NCI-H2227 treated with DMSO at 0.1 percent for 48 hours (cell line): ENCODE measurements at places on chromosomes 2 and 18.

GRCh38 chr2:31253356-31254131, 19.6 kb downstream of the EHD3 start:
- no peak for DNase-seq

- DNase-seq: no peak
These were observed 76.0 kb downstream of the TGIF1 start for GRCh38 chr18:3525870-3526420.

- no peak for DNase-seq
These were observed 73.0 kb upstream of the YWHAQ start for GRCh38 chr2:9703701-9704221.

- DNase-seq: no peak
These were observed 188.6 kb upstream of the CDH19 start for GRCh38 chr18:66792466-66792865.

DNA sequence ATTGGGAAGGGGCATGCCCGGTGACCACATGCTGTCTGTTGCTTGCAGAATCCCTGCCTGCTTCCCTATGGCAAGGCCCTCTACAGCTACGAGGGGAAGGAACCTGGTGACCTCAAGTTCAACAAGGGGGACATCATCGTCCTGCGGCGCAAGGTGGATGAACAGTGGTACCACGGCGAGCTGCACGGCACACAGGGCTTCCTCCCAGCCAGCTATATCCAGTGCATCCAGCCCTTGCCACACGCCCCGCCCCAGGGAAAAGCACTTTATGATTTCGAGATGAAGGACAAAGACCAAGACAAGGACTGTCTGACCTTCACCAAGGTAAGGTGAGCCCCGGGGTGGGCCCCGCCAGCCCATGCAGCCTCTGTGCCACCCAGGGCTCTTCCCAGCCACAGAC, 218.6 kb downstream of the SH3RF3 start:
- no peak for DNase-seq
